ENCODE measurements at places on chromosomes 16 and 17.

- DNase-seq: no peak
Observed at GRCh38 chr17:73835605-73836004, 191.4 kb upstream of the SDK2 start.

- DNase-seq: no peak
Observed at GRCh38 chr17:71084219-71084618, 914.9 kb downstream of the KCNJ2 start.

GRCh38 chr16:62077998-62078397 is 41.8 kb upstream of the CDH8 start:
- DNase-seq: no peak

DNA sequence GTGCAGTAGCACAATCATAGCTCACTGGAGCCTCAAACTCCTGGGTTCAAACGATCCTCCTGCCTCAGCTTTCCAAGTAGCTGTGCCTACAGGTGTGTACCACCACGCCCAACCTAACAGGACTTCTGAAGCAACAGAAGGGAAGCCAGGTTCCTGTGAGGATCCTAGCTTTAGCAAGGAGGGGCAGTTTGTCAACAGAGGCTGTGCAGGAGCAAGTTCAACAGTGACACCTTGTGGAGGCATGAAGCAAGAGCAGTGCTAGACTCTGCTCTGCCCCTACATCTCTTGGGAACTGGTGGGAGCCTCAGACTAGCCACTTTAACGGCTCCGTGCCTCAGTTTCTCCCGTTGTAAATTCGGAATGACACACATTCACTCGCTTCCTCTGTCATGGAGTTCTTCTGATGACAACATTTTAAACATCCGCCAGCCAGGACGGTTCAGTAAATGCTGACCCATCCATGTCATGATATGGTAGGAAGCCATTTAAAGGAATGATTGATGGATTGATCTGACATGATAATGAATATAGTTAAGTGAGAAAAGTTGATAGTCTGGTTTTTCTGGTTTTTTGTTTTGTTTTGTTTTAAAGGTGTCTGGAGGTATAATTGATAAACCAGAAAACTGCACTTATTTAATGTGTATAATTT is 218.7 kb downstream of the MRTFB start:
- peak; percentile 61 for DNase-seq

DNA sequence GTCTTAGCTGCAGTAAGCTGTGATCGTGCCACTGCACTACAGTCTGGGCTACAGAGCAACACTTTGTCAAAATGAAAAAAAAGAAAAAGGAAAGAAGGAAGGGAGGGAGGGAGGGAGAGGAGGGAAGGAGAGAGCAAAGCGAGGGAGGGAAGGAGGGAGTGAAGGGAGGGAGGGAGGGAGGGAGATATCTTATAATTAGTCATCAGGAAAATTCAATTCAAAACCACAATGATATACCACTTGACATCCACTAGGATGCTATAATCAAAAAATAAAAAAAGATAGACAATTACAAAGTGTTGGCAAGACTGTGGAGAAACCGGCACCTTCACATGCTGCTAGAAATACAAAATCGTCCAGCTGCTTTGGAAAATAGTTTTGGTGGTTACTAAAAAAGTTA is 93.8 kb downstream of the CDC27 start:
- no peak for DNase-seq

DNA sequence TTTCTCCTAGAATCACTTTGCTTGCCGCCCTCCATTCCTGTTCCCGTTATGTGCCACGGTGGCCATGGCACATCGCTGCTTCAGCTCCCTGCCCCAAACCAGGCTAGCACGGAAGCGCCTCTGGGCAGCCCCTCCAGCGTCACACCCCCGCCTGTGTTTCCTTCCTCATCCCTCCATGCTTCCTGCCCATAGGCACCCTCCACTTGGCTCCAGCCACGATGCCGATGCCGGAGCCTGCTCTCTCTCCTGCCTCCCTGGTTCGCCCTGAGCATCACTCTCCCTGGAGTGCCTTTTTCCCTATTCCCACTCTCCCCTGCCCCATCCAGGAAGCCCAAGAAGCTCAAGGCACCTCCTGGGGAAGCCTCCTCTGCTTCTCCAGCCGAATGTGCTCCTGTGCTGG is 3.2 kb upstream of the ARHGAP23 start:
- no peak for DNase-seq
